Left lobe of liver (tissue), 2 donors: ENCODE measurements at places on chromosomes 1 and 21. TPM values are rescaled to one million over a fixed set of nuclear protein-coding genes. Genes with fewer than 3 reads are reported as not detected.

DNA sequence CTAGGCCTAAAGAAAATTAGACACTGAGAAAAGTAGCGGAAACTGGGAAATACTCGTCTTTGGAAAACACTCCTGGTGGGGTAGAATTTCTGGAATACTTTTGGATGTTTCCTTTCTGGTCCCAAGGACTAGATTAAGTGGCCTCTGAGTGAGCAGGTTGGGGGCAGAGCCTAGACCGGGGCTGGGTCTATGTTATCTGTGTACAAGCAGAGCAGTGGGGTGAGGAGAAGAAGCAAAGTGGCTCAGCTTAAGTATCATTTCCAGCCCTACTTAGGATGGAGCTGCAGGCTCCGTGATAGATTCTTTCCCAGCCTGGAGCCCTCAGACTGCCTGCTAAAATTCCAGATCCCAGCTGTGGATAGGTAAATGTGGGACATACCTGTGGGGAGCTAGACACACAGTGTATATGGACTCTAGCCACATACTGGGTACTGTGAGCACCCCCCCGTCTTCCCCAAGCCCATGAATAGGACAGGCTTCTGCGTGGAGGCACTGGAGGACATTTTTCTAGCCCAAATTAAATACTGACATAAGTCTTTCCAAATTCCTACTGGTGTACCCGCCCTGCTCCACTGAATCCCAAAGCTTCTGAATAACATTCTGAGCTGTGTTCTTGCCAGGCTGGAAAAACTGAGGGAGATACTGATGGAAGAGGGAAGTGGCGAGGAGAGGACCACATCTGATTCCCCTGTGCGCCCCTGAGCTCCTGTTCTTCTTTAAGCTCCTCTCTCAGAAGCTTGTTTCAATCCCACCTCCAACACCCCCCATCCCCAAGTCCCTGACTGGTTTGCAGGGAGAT, 6.8 kb downstream of the FMOD start:
- DNase-seq, result no peak

DNA sequence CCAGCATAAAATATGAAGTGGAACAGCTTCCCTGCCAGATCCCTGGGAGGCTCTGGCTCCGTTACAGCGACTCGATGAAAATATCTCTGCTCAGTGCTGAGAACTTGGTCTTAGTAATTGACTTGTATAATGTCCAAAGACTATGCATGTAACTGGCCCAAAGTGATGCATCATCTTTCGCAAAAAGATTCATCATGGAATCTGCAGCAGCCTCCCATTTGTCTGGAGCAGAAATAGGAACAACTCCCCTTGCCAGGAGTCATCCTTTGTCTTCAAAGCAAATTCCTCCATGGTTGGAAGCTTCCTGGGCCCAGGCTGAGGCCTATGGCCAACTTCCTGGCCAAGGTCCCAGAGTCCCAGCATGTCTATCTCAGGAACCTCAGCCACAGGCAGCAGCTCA, 16.9 kb upstream of the SLC6A17 start:
- DNase-seq, result no peak

- no peak for DNase-seq
These were observed 31.5 kb downstream of the GPR52 start for GRCh38 chr1:174479281-174479680.

- no peak for DNase-seq
These were observed 11.9 kb downstream of the STX6 start for GRCh38 chr1:181010789-181011188.

RBM11 gene
- not detected for total RNA-seq
